ENCODE measurements at places on chromosomes 12 and 14. TPM values are rescaled to one million over a fixed set of nuclear protein-coding genes. Genes with fewer than 3 reads are reported as not detected.
A peak's percentile ranks its signal among the peaks of the same experiment; 100 is the strongest.

TAS2R8 gene
- total RNA-seq: not detected

DNA sequence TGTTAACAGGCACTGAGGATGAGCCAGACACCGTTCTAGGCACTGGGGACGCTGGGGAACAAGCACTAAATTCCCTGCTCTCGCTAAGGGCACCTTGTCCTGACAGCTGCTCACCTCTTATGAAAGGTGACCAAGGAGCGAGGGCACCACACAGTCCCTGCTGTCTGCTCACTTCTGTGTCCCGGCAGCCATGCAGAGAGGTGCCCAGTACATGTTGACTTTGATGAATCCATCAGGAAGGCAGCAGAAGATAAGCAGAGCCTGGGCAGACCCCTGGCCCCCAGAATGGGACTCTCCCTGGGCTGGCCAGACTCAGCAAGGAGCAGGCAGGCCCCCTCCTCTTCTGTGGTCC is 14.1 kb downstream of the C14orf132 start:
- no peak for DNase-seq
- H3K27ac ChIP-seq: peak overlapping the region; percentile 88
- H3K4me1 ChIP-seq: peaks cover 33% of the 10 kb centered on the region
- H3K36me3 ChIP-seq: no peaks in the 10 kb centered on the region

GRCh38 chr12:67647181-67647798 is 1.3 kb upstream of the DYRK2 start:
- H3K36me3 ChIP-seq: no peaks in the 10 kb centered on the region
- peak overlapping the region; percentile 98 for H3K27ac ChIP-seq
- H3K27me3 ChIP-seq: no peaks in the 10 kb centered on the region
- H3K4me1 ChIP-seq: peaks cover 35% of the 10 kb centered on the region
- peak overlapping the region; percentile 73 for H3K4me3 ChIP-seq
- no peak for DNase-seq

ERH gene
- 12.5 TPM for total RNA-seq

DNA sequence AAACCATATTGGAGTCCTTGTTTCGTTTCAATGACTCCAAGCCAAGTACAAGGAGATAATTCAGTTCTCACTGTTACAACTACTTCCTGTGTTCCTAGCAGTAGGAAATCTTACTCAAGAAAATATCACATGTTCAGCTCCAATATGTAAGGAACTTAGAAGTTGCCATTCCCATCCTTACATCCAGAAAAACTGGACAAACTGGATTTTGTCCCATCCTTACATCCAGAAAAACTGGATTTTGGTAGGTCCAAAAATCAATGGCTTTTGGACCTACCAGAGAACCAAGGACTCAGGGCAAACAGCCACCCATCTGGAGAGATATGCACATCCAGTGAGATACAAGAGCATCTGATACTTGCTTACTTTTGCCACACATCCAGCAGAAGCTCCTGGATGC is 23.8 kb downstream of the CMAS start:
- no peak for DNase-seq
- H3K27ac ChIP-seq: no peak overlapping the region
- no peak overlapping the region for H3K4me3 ChIP-seq
- no peaks in the 10 kb centered on the region for H3K27me3 ChIP-seq

PYM1 gene
- total RNA-seq: 25.3 TPM

DNA sequence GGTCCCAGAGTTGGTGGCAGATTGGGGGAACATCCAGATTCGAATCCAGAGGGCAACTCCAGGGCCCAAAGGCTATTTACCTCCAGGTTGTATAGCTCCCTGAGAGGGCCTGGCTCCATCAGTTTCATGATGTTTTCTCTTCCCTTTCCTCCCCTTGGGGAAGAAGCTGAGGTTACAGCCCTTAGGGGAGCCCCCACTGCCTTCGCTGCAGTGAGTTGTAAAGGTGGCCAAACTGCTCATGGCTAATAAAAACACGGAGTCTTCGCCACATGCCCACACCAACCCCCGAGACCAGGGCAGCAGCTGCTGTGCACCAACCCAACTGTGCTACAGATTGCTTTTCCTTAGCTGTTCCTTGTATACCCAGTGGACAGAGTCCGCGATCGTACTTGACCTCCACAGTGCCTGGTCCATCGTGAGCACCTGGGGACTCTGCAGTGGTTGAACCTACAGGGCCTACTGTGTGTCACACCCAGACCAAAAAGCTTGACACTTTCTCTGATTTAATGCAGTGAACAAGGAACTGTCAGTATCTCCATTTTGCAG is 20.9 kb downstream of the GALNT16 start:
- H3K27me3 ChIP-seq: no peaks in the 10 kb centered on the region
- no peak overlapping the region for H3K4me3 ChIP-seq
- H3K4me1 ChIP-seq: no peaks in the 10 kb centered on the region
- no peak for DNase-seq
- no peaks in the 10 kb centered on the region for H3K36me3 ChIP-seq
- no peak overlapping the region for H3K27ac ChIP-seq

DNA sequence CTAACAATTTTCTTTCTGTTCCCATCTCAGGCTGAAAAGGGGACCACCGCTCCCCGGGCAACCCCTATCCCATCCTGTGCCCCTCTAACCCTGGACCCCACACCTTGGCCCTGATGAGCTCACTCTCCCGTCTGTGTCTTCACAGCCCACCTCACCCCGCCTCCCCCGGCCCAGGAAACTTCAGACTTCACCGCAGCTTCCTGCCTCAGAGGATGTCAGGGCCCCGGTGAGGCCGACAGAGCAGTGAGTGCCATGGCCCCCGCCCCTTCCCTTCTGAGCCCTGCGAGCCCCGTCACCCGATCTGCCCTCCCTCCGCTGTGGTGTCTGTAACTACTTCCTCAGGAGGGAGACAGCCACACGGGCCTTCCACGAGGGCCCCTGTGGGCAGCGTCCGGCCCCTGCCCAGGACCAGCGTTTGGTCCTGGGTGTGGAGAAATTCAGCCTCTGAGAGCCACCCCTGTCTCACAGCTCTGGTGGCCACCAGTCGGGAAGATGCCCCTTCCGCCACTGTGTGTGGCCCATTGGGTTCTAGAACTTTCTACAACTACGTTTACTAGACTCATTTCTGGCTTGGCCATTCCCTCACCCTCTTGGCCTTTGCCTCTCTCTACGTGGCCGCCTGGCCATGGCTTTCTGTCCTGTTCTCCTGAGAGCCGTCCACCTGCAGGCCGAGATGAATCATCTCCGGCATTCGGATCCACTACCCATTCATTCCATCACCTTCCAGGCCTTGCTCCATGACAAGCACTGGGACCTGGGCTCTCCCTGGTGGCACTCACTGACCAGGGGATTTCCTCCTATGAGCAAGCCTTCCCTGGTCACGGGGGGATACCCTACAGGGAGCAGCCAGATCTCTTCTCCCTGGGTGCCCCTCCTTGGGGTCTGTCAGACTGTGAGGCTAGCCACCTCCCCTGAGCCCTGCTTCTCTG is 3.4 kb downstream of the RHOF start:
- H3K4me3 ChIP-seq: peak overlapping the region; percentile 10
- no peaks in the 10 kb centered on the region for H3K36me3 ChIP-seq
- no peaks in the 10 kb centered on the region for H3K27me3 ChIP-seq
- DNase-seq: peak; percentile 75

DNA sequence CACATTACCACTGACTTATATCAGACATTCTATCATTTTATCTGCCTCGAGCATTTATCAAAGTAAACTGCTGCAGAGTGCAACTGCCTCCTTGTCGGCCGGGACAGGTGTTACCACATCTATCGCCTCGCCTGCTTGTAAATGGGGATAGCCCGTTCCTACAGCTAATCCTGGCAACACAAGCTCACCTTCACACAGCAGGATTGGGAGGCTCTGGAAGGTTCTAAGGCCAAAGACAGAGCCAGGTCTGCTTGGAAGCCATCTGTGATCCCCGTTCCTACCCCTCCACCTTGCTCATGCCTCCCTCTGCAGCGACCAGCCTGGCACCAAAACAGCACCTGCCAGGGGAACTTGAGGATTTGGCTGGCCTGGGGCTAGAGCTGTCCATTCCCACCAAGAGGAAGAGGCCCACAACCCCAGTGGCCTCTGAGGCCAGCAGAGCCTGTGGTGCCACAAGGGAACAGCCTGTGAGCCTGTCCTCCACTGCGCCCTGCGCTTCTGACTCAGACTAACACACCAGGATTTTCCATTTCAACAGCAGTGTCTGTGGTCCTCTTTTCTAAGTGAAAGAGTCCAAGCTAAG is 114.8 kb upstream of the DIO3 start:
- no peaks in the 10 kb centered on the region for H3K36me3 ChIP-seq
- no peaks in the 10 kb centered on the region for H3K4me1 ChIP-seq
- H3K4me3 ChIP-seq: no peak overlapping the region
- H3K27me3 ChIP-seq: peaks cover 6% of the 10 kb centered on the region

DNA sequence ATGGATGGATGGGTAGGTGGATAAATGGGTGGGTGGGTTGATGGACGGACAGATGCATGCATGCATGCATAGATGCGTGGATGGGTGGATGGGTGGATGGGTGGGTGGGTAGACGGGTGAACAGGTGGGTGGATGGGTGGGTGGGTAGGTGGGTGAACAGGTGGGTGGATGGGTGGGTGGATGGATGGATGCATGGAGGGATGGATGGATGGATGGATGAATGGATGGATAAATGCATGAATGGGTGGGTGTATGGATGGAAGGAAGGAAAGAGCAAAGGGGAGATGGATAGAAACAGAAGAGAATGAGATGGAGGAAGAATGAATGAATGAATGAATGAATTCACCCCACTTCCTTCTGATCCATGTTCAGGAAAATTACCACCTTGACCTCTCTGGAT is 143.0 kb downstream of the KSR2 start:
- H3K4me3 ChIP-seq: no peak overlapping the region
- no peaks in the 10 kb centered on the region for H3K36me3 ChIP-seq
- H3K4me1 ChIP-seq: no peaks in the 10 kb centered on the region
- H3K27ac ChIP-seq: no peak overlapping the region
- no peaks in the 10 kb centered on the region for H3K27me3 ChIP-seq
- DNase-seq: no peak

GCH1 gene
- 0.58 TPM for total RNA-seq

SOX5 gene
- total RNA-seq: 38.4 TPM

GRCh38 chr12:27637524-27637923 is 58.7 kb upstream of the REP15 start:
- no peaks in the 10 kb centered on the region for H3K36me3 ChIP-seq
- H3K27ac ChIP-seq: no peak overlapping the region
- DNase-seq: no peak
- peaks cover 13% of the 10 kb centered on the region for H3K4me1 ChIP-seq

ACOT6 gene
- total RNA-seq: not detected

DNA sequence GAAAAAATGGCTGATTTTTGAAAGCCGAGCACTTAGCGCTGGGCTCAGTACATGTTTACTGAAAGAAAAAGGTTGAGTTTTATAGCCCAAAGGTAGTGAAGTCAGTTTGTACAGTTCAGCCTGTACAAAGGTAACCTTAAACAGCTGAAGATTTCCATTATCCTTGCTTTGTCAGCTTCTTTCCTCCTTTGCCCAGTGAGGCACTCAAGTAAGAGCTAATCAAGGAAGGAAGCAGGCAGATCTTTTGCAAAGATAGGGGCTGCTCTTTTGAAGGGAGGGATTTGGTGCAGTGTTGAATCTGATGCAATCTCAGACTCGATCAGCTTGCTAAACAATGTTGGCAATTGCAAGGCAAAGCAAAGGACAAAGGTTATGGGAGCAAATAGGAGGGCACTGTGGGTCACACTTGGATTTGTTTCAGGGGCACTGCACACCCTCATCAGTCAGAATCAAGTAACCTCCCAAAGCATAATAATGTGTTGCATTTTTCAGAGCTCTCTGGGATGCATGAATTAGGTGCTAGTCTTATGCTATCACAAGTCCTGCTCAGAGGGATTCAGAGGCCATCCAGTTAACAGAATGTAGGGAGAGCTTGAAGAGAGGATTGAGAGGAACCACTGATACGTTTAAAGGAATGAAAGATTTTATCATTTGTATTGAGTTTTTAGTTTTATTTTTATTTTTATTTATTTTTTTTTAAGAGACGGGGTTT is 44.4 kb downstream of the ANO6 start:
- H3K4me3 ChIP-seq: no peak overlapping the region
- no peak overlapping the region for H3K27ac ChIP-seq
- H3K36me3 ChIP-seq: no peaks in the 10 kb centered on the region
- DNase-seq: no peak
- H3K4me1 ChIP-seq: peaks cover 54% of the 10 kb centered on the region

GRCh38 chr12:84599539-84599938 is 313.1 kb downstream of the SLC6A15 start:
- H3K36me3 ChIP-seq: no peaks in the 10 kb centered on the region
- H3K27me3 ChIP-seq: no peaks in the 10 kb centered on the region
- no peaks in the 10 kb centered on the region for H3K4me1 ChIP-seq
- no peak overlapping the region for H3K4me3 ChIP-seq
- no peak overlapping the region for H3K27ac ChIP-seq

SUPT16H gene
- total RNA-seq: 14.2 TPM

DNA sequence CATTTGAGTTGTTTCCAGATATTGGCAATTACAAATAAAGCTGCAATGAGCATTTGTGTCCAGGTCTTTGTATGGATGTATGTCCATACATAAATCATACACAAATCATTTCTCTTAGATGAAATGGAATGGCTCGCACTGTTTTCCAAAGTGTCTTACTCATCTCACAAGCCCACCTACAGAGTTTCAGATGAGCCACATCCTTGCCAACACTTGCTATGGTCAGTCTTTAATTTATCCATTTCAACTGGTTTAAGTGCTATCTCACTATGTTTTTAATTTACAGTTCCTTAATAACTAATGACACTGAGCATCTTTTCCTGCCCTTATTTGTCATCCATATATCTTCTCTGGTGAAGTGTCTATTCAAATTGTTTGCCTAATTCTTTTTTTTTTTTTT is 132.9 kb upstream of the DIO3 start:
- no peaks in the 10 kb centered on the region for H3K4me1 ChIP-seq
- no peak overlapping the region for H3K27ac ChIP-seq
- DNase-seq: no peak

DNA sequence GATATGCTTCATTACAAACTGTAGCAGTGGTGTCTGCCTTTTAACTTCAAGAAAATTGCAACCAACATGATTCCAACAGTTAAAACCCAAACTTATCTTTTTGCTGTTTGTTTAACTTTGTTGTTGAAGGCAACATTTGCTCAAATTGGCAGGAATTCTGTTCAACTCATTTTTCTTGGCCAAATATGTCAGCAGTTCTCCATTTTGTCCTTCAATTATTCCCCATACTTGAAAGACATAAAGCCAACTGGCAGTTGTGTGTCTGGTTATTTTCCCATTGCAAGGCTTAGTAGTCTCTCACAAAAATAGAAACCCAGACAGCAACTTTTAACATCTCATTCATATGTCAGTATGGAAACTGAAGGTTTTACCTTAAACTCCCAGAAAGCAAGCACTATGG is 146.3 kb downstream of the LRIG3 start:
- no peak overlapping the region for H3K4me3 ChIP-seq
- H3K4me1 ChIP-seq: no peaks in the 10 kb centered on the region
- DNase-seq: no peak
- no peaks in the 10 kb centered on the region for H3K36me3 ChIP-seq
- no peak overlapping the region for H3K27ac ChIP-seq
- no peaks in the 10 kb centered on the region for H3K27me3 ChIP-seq

C1R gene
- total RNA-seq: 126 TPM

DNA sequence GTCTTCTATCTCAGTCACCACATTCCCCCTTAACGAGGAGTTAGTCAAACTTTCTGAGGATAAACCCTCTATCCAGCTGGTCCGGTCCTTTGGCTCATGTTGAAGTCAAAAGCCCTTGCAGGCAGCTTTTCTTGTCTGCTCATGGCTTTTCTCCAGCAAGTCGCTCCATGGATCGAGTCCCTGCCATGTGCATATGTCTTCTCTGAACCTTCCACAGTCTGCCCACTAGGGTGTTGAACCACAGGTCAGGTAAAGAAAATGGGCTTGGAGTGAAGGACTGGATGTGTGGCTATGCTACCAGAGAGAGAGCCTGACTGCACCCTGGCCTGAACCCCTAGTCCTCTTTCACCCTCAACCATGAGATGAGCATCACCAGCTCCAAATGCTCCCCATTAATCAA is 22.8 kb downstream of the C14orf132 start:
- no peak overlapping the region for H3K27ac ChIP-seq
- no peaks in the 10 kb centered on the region for H3K4me1 ChIP-seq
- no peak overlapping the region for H3K4me3 ChIP-seq
